Activated T-helper 17 cell treated with anti-CD3 and anti-CD28 coated beads, Interleukin-2, amount 50 U/mL, for 72 hours (primary cell): ENCODE measurements at places on chromosomes 5 and 9.

- no peak for ATAC-seq
Observed at GRCh38 chr5:157902449-157903116, 43.6 kb upstream of the CLINT1 start.

DNA sequence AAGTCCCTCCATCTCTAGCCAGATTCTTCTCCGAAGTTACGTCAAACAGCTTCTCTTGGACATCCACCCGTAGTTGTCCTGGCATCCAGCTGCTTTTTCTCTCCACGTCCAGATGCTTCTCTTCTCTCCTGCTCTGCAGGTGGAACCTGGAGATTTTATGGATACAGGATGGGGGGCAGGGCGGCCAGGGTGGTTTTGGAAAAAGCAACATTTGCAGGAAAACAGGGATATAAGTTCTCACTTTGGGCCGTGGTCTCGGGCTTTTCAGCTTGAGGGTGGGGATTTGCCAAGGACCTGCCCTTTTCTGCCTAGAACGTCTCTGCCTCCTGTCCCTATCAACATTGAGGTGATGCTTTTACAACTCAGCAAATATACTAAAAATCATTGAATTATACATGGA, 1941.6 kb upstream of the C9orf72 start:
- ATAC-seq = no peak

GRCh38 chr5:174563899-174564298, 160.5 kb upstream of the MSX2 start:
- ATAC-seq = no peak

DNA sequence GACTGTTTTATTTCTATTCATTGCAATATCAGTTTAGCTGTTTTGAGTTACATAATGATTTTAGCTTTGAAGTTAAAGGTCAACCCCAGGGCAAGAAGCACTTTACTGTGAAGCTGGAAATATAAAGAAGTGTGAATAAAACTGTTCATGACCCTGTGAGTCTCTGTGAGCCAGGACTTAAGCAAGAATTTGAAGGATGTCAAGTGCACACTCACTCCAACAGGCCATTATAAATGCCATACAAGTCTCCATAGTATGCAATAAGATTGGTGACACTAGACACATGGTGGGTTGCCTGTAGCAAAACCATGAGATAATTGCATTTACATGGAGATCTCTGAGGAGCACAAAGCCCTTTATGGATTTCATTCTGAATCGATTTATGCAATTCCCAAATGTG, 318.7 kb upstream of the ITGA1 start:
- no peak for ATAC-seq

- ATAC-seq = no peak
Observed at GRCh38 chr9:121661328-121661727, 9.9 kb downstream of the DAB2IP start.

GRCh38 chr5:143707806-143708205, 104.2 kb upstream of the HMHB1 start:
- no peak for ATAC-seq

GRCh38 chr9:97758334-97758916, 61.3 kb upstream of the XPA start:
- no peak for ATAC-seq

GRCh38 chr5:127227881-127228280, 62.7 kb upstream of the MEGF10 start:
- no peak for ATAC-seq

GRCh38 chr5:93956006-93956405, 214.6 kb upstream of the POU5F2 start:
- no peak for ATAC-seq

GRCh38 chr9:98180996-98181395, 11.4 kb downstream of the CORO2A start:
- no peak for ATAC-seq

- no peak for ATAC-seq
Observed at GRCh38 chr5:43225649-43226245, 33.7 kb downstream of the NIM1K start.

DNA sequence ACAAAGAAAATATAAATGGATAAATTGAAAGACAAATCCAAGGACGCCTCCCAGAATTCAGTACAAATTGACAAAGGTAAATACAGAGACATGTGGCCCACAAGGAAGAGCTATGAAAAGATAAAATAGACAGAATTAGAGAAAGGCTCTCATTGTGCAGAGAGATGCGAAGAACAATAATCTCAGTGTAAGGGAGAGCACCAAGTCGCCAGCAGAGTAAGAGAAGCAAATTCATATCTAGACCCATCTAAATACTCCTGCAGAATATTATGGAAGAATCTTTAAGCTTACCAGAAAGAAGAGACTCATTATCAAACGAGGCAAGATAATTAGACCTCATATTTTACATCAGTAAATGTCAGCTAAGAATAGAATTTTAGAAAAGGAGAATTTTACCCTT, 101.7 kb upstream of the ITGA1 start:
- ATAC-seq = no peak

GRCh38 chr9:95070549-95071021, 246.9 kb downstream of the FANCC start:
- no peak for ATAC-seq

- peak; percentile 80 for ATAC-seq
Observed at GRCh38 chr5:179146277-179146676, 86.1 kb downstream of the ZNF354C start.

DNA sequence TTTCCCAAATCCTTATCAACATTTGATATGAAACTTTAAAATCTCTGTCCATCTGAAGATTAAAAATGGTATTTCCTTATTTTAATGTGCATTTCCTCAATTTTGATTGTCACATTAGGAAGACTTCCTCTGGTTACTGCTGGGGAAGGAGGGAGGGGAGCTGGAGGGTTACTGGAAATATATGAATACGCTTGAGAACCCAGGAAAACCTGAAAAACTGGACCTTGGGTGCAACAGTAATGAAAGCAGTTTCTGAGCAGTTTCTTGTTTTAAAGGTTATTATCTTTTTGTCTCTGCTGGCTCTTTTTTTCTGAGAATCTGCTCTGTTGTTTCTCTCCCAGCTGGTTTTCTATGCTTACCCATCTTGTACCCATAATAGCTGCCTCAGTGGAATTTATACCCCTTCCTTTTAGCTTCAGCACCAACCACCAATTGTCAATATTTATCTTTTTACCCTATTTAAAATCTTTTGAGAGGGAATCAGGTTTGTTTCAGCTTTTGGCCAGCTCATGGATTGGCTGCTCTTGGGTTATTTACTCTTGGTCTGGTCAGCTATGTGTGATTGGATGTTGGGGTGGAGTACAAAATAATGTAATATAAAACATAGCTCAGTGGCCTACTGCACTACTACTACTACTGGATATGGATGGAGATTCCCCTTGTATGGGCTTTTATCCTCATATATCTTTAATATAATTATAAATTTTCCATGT, 67.4 kb downstream of the UNC13B start:
- ATAC-seq = no peak
